ENCODE measurements at places on chromosomes 7 and 10.
A peak's percentile ranks its signal among the peaks of the same experiment; 100 is the strongest.

DNA sequence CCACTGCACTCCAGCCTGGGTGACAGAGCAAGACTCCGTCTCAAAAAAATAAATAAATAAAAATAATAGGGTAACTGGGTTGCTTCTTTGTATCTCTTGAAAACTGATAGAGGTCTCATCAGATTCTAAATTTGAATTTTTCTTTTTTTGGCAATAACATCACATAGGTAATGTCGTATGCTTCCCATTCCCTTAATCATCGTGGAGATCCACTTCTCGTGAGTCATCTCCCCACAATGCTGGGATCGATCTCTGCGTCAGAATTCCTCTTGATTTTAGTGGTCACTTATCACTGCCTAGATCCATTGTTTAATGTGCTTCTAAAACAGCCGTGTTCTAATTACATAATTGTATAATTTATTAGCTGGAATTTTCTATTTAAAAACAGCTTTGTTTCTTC is 70.5 kb upstream of the DNAJB6 start:
- DNase-seq, result no peak

GRCh38 chr10:132328106-132328505 is 3.9 kb upstream of the LRRC27 start:
- DNase-seq, result no peak

DNA sequence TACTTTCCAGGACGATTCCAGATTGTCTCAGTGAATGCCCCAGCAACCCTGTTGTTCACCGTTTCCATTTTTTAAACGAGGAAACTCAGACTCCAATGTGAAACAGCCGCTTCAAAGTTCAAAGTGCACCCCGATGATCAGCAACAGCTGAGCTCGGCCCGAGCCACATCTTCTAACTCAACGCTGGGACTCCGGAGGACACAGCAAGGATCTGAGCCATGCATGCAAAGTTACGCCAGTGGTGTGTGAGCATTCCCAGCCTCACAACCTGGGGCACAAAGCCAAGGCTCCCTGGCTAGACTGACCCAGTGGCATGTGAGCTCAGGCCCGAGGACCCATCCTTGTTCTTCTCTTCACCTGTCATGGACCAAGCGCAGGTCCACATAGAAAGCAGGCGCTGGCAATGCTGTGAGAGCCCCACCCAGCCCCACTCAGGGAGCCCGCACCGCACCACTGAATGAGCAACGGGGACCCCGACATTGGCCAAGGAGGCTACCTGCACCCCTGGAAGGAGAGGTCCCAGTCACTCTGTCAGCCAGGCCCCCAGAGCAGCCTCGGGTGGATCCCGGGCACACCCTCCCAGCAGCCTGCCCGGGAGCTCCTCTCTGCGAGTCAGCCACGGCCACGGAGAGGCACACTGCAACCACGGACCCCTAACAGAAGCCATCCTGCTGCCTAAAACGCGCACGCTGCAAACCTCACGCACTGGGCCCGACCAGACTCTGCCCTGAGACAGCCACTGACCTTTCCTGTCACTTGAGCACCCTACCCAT is 82.9 kb downstream of the MAD1L1 start:
- no peak for DNase-seq

GRCh38 chr10:80518143-80518806 is 19.4 kb upstream of the SH2D4B start:
- DNase-seq, result no peak

GRCh38 chr10:110504111-110504735 is 6.5 kb downstream of the DUSP5 start:
- peak; percentile 27 for DNase-seq
